Stimulated activated CD4-positive, alpha-beta T cell treated with anti-CD3 and anti-CD28 coated beads, Interleukin-1b, Interleukin-23, amount 100 ng/mL, for 1 hour (primary cell): ENCODE measurements at places on chromosomes 13 and 19.

- DNase-seq = no peak
Observed at GRCh38 chr19:22545751-22546150, 88.4 kb upstream of the ZNF492 start.

GRCh38 chr13:98961503-98962105 lies 16.3 kb downstream of the DOCK9 start:
- no peak for DNase-seq

- no peak for DNase-seq
Observed at GRCh38 chr19:6707011-6707657, 13.3 kb downstream of the C3 start.

DNA sequence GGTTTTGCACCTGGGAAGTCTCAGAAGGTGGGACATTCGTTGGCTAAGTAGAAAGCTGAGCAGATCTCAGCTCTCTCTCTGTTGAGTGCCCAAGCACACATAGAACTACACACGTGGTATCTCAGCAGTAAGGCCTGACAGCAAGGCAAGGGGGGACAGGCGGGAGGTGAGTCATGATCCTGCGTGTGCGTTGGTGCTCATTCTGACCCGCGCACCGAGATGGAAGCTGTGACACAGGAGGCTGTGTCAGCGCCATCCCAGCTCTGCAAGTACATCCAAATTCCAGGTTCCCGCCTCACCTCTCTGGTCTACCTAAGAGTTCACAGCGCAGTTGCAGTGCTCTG lies 135.7 kb downstream of the USP12 start:
- no peak for DNase-seq

DNA sequence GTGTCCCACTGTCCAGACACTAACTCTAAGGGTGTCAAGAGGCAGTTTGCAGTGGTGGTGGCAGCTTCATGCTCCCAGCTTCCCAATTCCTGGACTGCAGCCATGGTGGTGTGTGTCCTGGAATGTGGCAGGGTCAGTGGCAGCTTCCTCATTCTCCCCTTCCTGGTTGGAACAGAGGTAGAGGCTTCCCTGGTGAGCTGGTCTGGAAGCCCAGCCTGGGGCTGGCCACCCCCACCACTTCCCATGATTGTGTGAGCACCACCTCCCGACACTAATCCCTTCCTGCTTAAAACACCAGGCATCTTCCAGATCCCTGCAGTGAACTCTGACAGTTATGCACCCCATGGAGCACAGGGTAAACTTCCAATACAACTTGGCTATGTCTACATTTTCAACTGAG lies 134.9 kb downstream of the RAP2A start:
- no peak for DNase-seq

GRCh38 chr13:27666951-27667350 lies 45.3 kb downstream of the POLR1D start:
- DNase-seq = no peak

GRCh38 chr19:1222394-1222793 lies 15.4 kb downstream of the CBARP start:
- no peak for DNase-seq

- no peak for DNase-seq
Observed at GRCh38 chr13:95020298-95020987, 280.8 kb downstream of the ABCC4 start.

DNA sequence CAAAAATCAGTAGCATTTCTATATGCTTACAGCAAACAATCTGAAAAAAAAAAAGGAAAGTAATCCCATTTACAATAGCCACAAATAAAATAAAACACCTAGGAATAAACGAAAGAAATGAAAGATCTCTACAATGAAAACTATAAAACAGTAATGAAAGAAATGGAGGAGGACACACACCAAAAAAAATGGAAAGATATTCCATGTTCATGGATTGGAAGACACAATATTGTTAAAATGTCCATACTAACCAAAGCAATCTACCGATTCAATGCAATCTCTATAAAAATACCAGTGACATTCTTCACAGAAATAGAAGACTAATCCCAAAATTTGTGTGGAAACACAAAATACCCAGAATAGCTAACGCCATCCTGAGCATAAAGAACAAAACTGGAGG lies 4.7 kb downstream of the FCGBP start:
- DNase-seq = no peak

DNA sequence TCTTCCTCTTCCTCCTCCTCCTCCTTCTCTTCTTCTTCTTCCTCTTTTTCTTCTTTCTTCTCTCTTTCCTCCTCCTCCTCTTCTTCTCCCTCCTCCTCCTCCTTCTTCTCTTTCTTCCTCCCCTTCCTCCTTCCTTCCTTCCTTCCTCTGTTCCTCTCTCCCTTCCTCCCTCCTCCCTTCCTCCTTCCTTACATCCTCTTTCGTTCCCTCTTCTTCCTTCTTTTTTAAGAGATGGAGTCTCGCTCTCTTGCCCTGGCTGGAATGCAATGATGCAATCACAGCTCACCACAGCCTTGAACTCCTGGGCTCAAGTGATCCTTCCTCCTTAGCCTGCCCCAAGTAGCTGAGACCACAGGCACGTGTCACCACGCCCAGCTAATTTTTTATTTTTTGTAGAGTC lies 13.2 kb downstream of the EHD2 start:
- DNase-seq = no peak

DNA sequence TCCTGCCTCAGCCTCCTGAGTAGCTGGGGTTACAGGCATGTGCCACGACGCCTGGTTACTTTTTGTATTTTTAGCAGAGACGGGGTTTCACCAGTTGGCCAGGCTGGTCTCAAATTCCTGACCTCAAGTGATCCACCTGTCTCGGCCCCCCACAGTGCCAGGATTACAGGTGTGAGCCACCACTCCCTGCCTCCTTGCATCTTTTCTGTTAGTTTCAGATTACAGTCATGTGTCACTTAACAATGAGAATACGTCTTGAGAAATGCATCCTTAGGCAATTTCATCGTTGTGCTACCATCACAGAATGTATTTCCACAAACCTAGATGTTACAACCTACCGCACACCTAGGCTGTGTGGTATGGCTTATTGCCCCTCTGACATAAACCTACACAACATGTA lies 180.4 kb downstream of the TM9SF2 start:
- DNase-seq = no peak

DNA sequence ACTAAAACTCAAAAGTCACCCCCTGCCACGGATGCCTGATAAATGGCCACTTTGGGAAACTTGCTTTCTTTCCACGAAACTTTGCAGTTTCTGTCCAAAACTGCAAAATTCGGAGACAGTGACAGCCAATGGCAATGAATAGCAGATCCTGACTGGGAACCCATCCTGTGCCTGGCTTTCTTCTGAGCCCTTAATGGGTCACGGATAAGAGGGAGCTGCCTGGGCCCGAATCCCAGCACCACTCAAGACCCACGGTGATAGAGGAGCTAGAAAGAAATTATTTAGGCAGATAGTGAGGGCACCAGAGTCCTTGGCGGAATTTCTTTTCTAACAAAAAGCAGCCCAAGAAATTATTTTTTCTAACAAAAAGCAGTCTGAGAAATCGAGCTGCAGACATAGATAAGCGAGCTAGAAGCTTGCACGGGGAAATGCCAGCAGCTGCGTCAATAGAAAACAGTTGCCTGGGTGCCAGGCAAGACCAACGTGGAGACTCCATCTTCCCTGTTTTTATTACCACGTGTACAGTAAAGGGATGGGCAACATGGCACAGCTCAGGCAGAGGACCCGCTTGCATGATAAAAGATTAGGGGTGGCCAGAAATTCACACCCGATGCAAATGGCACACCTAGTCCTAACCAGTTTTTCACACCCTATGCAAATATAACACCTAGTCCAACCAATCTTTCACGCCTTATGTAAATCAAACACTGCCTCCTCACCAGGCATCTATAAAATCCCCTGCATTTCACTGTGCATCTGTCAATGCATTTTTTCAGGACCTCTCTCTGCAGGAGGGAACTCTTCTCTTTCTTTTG lies 7.1 kb upstream of the HSH2D start:
- DNase-seq = no peak

DNA sequence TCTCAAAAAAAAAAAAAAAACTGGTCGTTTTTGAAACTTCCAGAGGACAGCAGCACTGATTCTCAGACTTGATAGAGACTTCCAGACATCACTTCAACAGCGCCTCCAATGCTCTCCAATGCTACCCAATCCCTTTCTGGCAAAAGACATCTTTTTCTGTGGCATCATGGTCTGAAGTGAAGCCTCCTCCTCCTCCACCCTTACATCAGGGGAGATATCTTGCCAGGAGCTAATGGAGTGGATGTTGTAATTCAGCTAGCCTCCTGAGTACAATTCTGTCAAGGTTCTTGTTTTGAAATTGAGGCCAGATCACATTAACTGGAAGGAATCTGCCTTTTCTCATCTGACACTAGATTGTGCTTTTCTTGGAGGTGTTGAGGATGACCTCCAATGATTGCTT lies 24.2 kb downstream of the FXYD5 start:
- no peak for DNase-seq

DNA sequence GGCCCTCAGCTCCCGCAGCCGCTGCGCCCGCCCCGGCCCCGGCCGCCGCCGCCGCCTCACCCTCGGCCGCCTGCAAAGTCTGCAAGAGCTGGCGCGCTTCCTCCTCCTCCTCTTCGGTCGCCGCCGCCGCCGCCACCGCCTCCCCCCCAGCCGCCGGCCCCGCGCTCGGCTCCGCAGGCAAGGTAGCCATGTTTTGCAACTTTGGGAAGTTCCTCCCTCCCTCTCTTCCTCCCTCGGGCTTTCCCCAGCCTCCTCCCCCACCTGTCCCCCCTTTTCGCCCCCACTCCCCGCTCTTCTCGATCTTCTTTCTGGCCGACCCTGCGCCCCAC lies 433 bp downstream of the SIX5 start:
- no peak for DNase-seq

GRCh38 chr19:1847348-1847683 lies 967 bp downstream of the REXO1 start:
- no peak for DNase-seq

- DNase-seq = no peak
Observed at GRCh38 chr13:40406405-40407120, 259.9 kb downstream of the FOXO1 start.

DNA sequence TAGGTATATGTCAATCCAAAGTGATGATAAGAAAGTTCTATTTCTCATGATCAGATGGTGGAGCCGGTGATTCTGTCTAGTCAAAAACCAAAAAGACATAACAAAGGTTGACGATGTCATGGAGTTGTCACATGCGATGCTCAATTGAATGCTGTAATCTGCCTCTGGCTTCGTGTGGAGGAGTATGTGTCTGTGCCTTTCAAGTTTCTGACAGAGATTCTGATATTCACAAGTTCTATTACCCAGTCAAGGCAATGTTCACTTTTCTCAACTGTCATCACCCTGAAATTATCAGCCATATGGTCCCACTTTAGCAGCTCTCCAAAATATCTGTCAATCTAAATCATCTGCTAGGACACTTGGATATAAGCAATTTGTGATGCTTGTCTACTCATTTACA lies 367.6 kb upstream of the PRR20A start:
- DNase-seq = no peak

DNA sequence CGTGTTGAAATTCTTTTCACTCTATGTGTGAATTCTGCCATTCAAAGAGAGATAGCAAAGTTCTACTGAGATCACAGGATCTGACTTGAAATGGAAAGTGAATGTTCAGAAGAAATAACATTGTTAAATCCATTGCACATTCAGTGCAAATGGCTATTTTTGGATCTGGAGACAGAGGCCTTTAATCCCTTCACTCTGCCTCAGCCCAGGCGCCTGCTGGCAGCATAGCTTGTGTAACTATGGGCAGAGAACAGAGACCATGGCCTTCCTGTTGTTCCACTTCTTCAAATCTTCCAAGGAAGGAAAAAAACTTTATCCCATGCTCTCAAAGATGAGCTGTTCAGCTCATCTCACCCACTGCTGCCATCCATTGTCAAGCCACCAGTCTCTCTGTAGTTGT lies 265.4 kb downstream of the LMO7 start:
- DNase-seq = no peak

- no peak for DNase-seq
Observed at GRCh38 chr13:75700552-75700951, 64.4 kb downstream of the LMO7 start.

GRCh38 chr19:1469255-1470054 lies 9.6 kb downstream of the C19orf25 start:
- DNase-seq = no peak

GRCh38 chr13:94112731-94113130 lies 366.8 kb downstream of the DCT start:
- no peak for DNase-seq

- no peak for DNase-seq
Observed at GRCh38 chr13:50809133-50810090, 34.1 kb downstream of the DLEU7 start.

DNA sequence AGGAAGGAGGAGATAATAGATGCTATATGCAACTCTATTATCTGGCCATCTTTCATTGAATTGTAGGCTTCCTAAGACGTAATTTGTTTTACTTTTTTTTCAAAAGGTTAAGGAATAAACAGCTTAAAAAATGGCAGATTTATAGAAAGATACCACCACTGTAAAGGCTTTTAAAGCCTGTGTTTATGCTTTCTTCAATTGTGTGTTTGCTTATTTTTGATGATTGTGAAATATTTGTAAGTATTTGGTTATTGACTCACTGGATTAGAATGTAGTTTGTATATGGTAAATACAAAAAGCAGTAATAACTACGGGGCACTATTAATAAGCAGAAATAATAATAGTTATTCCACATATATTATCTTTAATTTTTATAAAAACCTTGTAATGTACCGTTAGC lies 437.9 kb downstream of the KLF5 start:
- DNase-seq = no peak

DNA sequence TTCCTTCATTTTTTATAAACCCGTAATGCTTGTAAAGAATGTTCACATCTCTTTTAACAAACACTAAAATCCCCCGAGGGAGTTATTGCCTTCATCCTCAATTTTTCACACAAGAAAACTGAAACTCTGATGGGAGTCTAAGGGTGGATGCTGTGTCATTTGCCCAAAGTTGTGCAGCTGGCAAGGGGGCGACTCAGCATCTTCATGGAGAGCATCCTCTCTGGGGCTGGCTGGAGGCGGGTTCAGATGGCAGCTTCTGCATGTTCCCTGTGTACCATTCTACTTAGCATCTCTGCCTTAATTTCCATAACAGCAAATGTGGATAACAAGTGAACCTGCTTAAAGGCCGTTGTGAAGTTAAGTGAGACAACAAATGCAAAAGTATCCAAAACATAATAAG lies 256.4 kb downstream of the IRS2 start:
- no peak for DNase-seq

DNA sequence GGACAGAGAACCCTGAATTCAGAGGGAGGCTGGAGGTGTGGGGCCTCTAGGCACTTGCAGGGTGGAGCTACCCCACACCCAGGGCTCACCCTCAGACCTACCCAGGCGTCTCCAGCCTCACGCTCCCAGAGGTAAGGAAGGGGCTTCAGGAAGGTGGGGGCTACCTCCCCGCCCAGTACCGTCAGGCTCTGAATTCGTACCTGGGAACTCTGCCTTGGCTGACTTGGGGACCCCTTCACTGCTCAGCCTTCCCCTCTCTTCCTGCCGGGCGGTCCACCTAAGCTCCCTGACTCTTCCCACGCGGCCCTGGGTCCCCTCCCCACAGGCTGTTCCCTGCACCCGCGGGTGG lies 28.5 kb upstream of the PARP4 start:
- no peak for DNase-seq

- no peak for DNase-seq
Observed at GRCh38 chr19:35846038-35846668, 6.2 kb downstream of the NPHS1 start.

- no peak for DNase-seq
Observed at GRCh38 chr19:11446652-11447301, 11.3 kb downstream of the PRKCSH start.

- DNase-seq = no peak
Observed at GRCh38 chr19:45809643-45810159, 5.4 kb downstream of the RSPH6A start.
